ENCODE measurements at places on chromosomes 7 and 10.
A peak's percentile ranks its signal among the peaks of the same experiment; 100 is the strongest.

DNA sequence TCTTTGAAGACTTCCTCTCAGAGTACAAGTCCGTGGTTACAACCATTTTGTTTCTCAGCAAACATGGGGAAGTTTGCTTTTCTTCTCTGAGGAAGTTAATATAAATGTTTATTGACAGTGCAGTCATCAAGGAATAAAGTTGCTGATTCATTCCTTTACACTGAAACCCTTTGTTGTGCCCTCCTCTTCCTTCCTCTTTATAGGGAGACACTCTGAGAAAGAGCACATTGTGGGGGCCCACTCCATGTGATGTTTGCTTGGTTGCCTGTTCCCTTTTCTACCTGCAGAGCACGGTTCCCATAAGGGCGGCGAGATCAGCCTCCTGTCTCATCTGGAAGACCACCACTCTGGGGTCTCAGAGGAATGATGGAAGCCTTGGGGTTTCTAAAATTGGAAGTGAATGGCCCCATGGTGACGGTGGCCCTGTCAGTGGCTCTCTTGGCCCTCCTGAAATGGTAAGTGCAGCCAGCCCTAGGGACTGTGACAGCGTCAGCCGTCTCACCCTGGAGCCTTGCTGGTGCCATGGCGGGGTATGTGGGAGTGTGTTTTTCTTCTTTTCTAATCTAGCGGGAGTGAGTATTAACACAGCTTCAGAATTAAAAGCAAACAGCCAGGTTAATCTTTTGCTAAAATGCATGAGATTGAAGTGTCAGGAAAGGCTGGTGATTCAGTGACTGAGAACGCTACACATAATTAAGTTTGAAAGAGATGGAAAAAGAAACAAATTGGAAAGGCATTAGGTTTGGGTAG is at the start of gene TBXAS1:
Gene TBXAS1 (plus strand): TSS at position 240 of the 750 bp plus-strand sequence. CDS start 127 bp downstream, at position 367.
- peak; percentile 77 for DNase-seq

GRCh38 chr7:40535678-40536077 is 400.9 kb downstream of the SUGCT start:
- DNase-seq: no peak

DNA sequence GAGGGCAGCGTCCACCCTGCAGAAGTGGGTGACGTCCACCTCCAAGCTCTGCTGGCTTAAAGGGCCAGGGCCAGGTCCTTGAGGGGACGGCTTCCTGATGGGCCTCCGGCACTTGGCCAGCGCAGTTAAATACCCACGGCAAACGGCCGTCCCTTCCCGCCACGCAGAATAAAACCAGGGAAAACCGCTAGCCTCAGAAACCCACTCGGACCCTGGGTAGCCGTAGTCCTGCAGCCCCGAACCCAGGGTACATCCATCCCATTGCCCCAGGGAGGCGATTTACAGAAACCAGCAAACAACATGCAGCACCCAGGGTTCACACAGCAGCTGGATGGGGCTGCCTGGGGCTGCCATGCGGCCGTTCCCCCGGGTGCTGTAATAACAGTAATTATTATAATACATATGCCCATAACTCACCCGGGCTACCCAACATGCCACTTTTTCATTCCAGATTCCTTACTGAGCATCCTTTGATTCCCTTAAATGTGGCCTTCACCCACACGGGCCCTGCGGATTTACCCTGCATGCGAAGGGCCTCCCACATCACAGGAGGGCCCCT is 81.5 kb upstream of the PDGFA start:
- DNase-seq: no peak

DNA sequence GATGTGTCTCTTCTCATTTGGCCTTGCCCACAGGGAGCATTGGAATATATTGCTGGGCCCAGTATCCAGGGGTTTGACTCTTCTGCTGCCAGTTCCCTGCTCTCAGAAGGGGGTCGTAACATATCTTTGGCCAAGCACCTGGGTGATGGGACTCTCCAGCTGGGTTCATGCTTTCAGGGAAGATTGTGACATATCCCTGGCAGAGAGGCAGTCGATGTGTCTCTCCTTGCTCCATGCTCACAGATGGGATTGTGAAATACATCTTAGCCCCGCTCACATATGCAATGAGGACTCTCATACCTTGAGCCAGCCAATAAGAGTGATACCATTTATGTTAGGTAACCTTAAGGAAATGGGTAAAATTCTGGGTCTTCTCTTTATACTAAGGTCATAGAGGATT is 39.2 kb upstream of the ZNF680 start:
- DNase-seq: no peak

DNA sequence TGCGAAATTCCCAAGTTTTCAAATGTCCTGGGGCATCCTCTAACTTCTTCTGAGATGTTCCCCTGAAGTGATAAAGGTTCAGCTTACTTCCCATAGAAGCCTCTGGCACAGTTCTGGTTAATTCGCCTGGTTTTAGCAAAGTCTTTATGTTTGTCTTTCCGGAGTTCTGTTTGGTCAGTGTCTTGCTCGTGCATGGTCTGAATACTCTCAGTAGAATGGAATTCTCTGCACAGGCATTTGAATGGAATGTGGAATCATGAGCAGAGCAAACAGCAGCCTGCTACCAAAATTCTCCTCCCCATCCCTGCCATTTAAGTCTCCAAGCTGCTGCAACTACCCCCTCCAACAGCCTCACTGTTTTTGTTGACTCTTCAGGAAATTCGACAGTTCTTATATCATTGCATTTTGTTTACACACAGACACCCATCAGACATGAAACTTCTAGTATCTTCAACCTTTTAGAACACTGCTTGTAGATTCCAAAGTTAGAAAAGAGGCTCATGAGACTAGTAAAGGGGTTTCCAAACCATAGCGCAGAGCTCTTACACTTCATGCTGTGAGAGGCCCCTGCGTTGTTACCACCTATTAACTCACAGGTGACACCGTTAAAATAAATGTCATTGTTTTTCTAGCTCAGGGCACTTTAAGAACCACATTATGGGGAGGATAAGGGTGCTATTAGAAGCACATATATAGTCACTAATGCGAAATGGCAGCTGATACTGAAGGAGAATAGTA is 129.7 kb downstream of the PLCE1 start:
- no peak for DNase-seq

DNA sequence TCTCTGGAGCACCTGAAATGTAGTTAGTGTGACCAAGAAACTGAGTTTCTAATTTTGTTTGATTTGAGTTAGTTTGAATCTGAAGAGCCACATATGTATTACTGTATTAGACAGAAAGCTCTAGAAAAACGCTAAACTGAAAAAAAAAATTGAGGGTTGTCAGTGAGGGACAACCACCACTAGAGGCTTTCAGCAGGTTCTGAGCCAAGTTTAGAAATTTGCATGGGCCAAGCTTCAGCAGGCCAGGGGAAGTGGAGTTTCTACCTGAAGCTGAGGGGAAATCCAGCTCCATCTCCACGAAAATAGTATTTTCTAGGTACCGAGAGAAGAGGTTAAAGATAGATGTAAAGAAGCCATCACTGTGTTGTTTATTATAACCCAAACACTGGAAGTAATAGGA is 77.9 kb upstream of the PLXNA4 start:
- no peak for DNase-seq

- no peak for DNase-seq
Measured at GRCh38 chr10:26981232-26981824, 119.0 kb downstream of the ANKRD26 start.

- DNase-seq: no peak
Measured at GRCh38 chr7:18859318-18859717, 258.1 kb downstream of the TWIST1 start.

GRCh38 chr10:67550046-67550445 is 145.9 kb downstream of the CTNNA3 start:
- DNase-seq: no peak

- no peak for DNase-seq
Measured at GRCh38 chr10:37976880-37977203, 395 bp upstream of the ZNF25 start.

DNA sequence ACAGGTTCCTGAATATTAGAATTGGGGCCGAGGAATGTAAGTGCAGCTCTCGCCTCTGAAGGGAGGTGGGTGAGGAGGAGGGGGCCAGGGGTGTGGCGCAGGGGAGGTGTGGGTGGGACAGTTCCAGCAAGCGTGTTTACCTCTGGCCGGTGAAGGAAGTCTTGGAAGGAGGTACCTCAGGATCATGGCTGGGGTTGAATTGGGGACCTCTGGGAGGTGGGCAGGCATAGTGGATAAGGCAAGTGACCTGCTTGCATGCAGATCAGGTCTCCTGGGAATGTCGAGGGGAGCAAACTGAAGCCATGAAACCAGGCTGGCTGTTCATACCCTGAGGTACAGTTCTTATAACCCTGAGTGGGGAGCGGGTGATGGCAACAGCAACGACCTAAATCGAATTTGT is 2.0 kb downstream of the ZNF775 start:
- DNase-seq: no peak

- no peak for DNase-seq
Measured at GRCh38 chr10:132960071-132960472, 17.7 kb upstream of the CFAP46 start.

- DNase-seq: no peak
Measured at GRCh38 chr10:103745341-103746247, 109.8 kb downstream of the SH3PXD2A start.

DNA sequence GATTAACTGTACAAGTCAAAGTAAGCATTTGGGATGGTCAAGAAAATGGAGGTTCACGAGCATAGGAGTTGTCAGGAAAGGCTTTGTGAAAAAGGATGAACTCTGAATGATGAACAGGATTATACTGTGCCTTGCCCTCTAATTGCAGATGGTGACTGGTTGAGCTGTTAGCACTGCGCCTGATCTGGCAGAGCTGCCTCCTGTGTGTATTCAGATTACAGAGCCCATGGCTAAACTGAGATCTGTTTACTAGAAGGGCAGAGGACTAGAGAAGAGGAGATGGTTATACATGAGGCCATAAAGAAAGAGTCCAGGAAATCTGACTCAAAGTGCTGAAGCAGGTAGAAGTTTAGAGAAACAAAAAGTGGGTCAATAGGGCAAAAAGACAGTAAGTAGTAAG is 29.7 kb downstream of the LRRC72 start:
- no peak for DNase-seq

DNA sequence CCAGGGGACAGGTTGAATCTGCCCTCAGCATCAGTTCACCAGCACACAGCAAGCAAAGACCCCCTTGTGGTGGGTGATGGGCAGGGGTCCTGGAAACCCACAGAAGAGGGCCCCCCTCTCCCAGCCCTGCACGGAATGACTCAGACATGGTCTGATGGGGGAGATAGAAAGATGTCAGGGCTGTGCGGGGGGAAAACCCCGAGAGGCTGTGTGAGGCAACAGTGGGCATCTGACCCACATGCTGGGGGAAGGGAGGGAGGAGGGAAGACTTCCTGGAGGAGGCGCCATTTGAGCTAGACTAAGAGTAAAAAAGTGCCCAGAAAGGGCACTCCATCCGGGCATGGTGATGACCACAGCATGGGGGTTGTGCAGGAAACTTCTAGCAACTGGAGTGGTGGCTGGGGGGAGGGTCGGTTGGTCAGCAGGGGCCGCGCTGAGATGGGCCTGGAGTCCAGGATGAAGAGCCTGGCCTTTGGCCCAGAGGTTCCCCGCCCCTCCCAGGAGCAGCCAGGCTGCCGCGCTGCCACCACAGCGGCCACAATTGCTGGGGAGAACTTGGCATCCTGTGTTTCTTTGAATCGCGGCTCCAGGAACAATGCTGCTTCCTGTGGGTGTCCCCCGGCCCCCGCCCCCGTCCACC is 2.5 kb downstream of the LFNG start:
- DNase-seq: peak; percentile 91

DNA sequence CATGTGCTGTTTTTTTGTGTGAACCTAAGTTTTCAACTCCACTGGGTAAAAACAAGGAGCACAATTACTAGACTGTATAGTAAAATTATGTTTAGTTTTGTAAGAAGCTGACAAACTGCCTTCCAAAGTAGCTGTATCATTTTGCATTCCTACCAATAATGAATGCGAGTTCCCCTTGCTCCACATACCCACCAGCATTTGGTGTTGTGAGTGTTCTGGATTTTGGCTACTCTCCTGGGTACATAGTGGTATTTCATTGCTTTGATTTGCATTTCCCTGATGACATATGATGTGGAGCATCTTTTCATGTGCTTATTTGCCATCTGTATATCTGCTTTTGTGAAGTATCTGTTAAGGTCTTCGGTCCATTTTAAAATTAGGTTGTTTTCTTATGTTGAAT is 178.2 kb downstream of the HIBADH start:
- DNase-seq: no peak

- no peak for DNase-seq
Measured at GRCh38 chr7:2503056-2503941, 16.3 kb upstream of the LFNG start.

DNA sequence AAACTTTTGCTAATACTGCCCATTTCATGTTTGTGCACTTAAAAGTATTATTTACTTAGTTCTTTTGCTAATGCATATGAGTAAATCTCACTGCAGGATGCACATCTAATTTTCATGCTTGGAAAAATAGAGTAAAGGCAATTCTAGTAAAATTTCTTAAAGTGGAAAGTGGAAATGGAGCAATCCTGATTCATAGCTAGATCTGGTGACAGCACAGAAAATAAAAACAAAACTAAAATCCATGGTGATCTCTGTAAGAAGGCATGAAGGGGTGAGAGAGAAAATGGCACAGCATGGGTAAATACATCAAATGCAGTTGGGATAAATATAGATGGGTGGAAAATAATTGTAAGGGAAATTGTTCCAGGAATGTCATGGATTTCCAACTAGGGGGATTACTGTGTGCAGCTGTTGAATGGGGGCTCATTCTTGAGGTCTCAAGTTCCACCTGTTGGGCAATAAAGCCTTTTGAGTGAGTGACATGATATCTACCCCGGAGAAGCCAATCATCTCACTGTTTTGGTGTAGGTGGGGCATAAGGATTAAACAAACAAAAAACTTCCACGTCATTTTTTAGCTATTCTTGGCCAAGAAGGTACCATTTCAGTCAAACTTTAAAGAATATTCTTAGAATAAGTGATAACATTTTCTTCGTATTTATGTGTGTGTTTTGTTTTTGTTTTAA is 1.7 kb upstream of the MCU start:
- DNase-seq: peak; percentile 55

GRCh38 chr10:12807096-12807755 is 194.3 kb downstream of the CCDC3 start:
- no peak for DNase-seq

DNA sequence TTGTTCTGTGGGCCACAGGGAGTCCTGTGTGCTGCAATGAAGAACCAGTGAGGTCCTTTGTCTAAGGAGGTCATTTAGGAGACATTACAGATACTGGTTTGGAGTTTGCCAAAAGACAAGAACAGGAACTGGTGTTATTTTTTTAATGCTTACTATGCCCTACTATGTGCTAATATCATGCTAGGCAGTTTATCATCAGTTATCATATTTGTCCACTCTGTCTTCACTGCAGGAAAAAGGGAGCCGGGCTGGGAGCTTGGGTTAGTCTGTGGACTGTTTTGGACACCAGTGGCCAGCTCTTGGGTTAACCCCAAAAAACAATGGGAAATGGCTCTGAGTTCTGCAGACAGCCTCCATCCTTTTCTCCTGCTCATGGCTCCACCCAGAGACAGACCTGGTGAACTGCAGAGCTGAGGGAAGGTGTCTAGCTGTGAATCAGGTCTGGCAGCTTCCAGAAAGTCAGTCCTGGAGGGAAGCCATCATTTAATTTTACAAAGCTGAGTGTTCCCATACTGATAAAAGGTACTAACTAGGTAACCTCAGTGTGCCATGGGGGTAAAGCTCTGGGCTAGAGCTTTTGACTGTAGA is 101.2 kb upstream of the ZNF746 start:
- DNase-seq: peak; percentile 22

Data from suppressor macrophage treated with lipopolysaccharide for 1 hour (primary cell).